ENCODE measurements at places on chromosomes 7 and 10. TPM values are rescaled to one million over a fixed set of nuclear protein-coding genes. Genes with fewer than 3 reads are reported as not detected.

GHRHR gene
- 0.84 TPM for total RNA-seq

PARD3 gene
- total RNA-seq: 51.2 TPM

LRRC17 gene
- total RNA-seq: 35.8 TPM

NEUROD6 gene
- total RNA-seq: not detected

C10orf120 gene
- total RNA-seq: not detected

TAS2R41 gene
- total RNA-seq: not detected

CEP55 gene
- 30.7 TPM for total RNA-seq

APBB1IP gene
- not detected for total RNA-seq

GIMAP4 gene
- not detected for total RNA-seq

BLNK gene
- not detected for total RNA-seq

SFRP4 gene
- not detected for total RNA-seq

Measured in neural crest cell (in vitro differentiated cells).